Inflammatory macrophage treated with lipopolysaccharide for 4 hours (primary cell): ENCODE measurements at places on chromosomes 12 and 14.

DNA sequence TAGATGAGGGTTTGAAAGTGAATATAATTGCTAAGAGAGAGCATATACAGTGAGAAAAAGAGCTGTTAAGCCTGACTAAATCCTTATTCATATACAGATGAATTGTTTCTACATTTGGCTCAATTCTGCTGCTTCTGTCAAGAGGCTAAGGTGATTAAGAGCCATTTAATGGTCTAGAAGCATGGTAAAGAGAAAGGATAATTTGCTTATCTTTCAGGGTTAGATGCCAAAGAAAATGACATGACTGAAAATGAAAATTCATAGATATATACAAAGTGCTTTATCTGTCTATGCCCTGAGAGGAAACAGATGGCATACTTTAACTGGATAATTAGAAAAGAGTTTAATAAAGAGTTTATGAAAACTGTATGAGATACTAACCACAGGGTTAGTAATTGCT lies 834.9 kb downstream of the SLC6A15 start:
- DNase-seq: no peak

GRCh38 chr14:102055181-102055901 lies 31.5 kb downstream of the HSP90AA1 start:
- DNase-seq: no peak

GRCh38 chr12:2136901-2137300 lies 84.1 kb downstream of the CACNA1C start:
- DNase-seq: no peak

GRCh38 chr12:128664501-128664900 lies 159.3 kb downstream of the SLC15A4 start:
- DNase-seq: no peak

DNA sequence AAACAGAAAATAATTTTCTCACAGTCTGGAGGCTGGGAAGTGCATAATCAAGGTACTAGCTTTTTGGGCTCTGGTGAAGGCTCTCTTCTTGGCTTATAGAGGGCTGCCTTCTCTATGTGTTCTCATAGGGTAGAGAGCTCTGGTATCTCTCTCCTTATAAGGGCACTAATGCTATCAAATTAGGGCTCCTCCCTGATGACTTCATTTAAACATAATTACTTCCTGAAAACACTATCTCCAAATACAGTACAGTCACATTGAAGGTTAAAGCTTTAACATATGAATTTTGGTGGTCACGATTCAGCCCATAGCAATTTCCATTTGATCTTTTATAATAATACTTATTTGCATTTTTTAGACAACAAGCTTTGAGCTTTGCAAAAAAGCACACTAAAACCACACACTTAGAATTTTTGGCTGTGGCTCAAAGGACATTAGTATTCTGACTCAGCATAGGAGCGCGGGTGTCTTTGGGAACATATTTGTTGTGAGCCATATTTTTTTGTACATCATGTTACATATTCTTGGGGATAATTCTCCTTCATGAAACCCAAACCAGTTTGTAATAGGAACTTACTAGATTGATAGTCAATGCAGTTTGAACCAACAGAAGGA lies 808.1 kb upstream of the FBXO33 start:
- no peak for DNase-seq

- no peak for DNase-seq
Observed at GRCh38 chr12:7712841-7713442, 1.7 kb downstream of the DPPA3 start.

DNA sequence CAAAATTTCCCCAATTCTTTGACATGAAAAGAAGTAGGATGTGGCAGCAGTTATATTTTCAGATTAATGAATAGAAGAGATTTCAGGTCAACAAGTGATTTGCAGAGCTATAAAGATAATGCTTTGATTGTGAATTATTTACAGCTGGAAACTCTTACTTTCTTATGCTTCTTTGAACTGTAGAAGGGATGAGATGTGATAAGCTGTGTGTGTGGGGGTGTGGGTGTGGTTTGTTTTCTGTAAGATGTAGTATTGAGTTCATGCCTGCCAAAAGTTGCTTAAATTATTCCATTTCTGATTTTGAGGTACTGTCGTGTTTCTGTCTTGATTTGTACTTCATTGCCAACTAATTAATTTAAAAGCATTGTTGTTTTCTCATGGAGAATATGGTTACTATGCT lies 22.7 kb downstream of the AEBP2 start:
- peak; percentile 19 for DNase-seq

GRCh38 chr12:21248679-21249078 lies 86.0 kb downstream of the SLCO1A2 start:
- DNase-seq: no peak

DNA sequence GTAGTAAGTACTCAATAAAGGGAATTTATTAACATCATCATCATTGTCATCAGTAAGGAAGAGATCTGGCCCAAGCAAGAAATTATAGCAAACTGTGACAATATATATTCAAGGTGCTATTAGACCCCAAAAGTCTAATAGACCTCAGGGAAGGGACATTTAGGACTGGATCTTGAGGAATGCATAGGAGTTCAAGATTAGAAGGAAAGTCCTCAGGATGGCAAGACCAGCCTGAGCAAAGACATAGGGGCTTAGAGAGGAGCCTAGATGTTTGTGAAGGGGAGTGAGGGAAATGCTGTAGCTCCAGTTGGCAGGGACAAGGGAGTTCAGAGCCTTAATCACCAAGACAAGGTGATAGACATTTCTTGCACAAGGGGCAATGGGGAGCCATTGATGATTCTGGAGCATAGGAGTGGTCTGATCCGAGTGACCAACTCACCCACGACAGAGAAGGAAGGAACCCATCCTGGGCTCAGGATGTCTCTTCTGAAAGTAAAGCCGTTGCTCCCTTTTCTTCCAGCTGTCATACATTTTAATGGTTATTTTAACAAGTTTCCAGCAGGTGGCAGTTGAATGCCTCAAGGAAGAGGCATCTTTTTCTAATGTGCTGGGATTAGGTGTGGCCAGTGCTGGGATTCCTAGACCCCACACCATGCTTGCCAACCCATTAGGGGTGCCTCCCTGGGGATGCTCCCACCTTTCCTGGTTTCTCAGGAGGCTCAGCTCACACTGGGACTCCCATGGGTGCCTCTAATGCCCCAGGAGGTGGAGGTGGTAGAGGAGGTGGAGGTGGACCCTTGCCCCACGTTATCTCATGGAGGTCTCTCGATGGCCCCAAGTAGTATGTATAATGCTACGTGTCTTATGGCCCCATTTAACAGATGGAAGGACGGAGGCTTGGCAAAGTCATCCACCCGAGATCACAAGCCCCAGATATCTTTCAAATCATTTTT lies 37.8 kb downstream of the PHETA1 start:
- DNase-seq: peak; percentile 75

GRCh38 chr14:65321370-65321875 lies 91.1 kb upstream of the FUT8 start:
- DNase-seq: peak; percentile 30

DNA sequence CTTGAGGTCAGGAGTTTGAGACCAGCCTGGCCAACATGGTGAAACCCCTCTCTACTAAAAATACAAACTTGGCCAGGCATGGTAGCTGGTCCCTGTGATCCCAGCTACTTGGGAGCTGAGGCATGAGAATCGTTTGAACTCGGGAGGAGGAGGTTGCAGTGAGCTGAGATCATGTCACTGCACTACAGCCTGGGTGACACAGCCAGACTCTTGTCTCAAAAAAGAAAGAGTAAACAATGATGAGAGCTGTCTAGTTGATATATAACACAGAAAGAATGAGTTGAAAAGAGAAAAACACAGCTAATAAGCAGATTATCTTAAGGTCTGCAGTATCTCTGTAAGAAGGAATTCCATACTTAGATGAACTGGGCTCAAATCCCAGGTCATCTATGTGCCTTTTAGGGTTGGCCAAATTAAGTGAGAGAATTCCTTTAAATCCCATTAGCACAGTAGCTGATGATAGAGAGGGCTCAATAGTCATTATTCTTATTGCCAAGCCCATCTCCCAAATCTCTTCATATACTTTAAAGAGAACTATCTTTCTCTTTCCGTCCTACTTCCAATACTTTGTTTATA lies 31.1 kb upstream of the STRAP start:
- no peak for DNase-seq

DNA sequence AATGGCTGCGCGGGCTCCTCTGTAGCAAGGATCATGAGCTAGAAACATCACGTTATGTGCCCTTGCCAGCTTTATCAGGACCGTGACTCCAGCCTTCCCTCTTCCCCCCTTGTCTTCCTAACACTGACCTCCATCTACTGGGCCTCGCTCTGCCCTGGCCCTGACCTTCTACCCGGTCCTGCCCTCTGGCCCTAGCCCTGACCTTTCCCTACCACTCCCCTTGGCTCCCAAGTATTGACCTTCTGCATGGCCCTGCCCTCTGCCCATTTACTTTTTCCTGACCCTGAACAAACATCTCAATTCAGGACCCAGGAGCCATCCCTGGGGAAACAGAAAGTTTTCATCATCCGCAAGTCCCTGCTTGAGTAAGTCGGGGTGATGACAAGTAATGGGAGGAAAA lies 2.0 kb downstream of the SOAT2 start:
- DNase-seq: no peak

GRCh38 chr12:64063121-64063520 lies 159.0 kb downstream of the KICS2 start:
- DNase-seq: no peak

DNA sequence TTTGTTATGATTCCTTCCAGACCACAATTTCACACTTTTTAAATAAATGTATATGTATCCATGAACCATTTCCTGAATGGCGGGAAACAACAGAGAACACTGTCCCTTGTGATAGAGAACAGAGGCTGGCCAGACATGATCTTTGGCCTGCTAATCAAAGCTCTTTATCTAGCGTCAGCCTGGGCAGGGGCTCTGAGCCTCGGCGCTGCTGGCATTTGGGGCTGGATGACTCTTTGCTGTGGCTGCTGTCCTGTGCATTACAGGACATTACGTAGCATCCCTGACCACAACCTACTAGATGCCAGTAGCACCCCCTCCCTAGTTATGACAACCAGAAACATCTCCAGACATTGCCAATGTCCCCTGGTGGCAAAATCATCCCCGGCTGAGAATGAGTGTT lies 77.7 kb downstream of the DNAH10 start:
- DNase-seq: no peak

GRCh38 chr14:60355768-60356167 lies 106.7 kb downstream of the PPM1A start:
- DNase-seq: no peak

DNA sequence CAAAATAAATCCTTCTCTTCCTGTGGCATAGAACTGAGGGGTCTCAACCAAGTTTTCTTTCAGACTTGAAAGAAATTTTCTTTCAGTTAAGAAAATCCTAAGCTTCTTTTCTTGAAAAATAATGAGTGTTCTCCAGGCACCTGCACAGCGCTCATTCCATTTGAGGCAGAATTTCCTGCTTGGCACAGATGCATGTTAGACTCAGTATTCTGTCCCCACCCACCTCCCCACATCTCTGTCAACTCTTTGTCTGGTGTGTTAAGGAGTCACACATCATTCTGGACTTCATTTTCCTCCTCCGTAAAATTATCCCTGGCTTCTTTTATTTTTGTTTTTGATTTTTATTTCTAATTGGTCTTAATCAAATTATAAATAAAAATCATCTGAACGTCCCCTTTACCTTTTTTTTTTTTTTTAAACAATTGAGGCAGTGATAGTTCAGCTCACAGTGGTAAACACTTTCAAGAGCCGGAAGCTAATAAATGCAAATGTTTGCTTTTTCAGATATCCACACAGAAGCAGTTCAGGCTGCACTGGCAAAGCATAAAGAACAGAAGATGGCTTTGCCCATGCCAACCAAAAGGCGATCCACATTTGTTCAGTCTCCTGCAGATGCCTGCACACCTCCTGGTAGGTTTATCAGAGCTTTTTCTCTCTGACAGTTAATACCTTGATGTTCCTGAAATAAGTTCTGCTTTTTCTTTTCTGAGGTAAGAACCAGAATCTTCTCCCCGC lies 104.0 kb upstream of the ATF1 start:
- no peak for DNase-seq

- DNase-seq: no peak
Observed at GRCh38 chr12:78293059-78293686, 462.5 kb downstream of the NAV3 start.

DNA sequence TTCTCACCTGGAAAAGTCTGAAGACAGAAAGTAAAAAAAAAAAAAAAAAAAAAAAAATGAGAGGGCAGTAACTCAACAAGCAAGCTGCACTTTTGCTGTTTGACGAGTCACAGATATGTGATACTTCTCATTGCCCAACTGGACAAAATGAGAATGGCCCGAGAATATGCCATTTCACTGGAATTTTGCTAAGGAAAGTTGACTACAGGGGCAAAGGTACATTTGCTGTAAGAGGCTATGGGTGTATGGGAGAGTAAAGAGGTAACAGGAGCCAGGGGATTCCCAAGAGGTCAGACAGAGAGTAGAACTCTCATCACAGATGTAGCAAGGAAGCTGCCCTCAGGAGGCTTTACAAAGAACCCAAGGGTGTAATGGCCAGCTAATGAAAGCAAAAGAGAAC lies 22.9 kb downstream of the KIF21A start:
- DNase-seq: no peak

DNA sequence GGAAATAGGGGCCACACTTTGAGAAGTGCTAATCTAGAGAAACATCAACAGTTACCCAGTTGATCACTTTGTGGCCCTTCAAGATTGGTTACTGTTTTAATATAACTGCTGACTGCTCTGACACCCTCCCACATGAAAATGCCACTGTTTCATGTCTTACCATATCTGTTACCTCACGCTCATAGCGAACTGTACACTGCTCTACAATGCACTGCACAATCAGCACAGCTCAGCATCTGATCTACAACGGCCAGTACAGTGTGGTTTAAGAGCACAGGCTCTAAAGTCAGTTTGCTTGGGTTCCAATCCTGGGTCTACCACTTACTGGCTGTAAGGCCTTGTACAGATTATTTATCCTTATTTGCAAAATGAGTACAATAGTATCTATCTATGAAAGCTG lies 39.1 kb downstream of the SPPL3 start:
- DNase-seq: no peak

DNA sequence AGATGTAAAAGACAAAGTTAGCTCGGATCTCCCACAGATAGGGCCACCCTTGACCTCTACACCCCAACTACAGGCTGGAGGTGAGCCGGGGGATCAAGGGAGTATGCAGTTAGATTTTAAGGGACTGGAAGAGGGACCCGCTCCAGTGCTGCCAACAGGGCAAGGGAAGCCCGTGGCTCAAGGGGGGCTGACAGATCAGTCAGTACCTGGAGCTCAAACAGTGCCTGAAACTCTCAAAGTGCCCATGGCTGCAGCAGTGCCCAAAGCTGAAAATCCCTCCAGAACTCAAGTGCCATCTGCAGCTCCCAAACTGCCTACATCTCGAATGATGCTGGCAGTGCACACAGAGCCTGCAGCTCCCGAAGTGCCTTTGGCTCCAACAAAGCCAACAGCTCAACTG lies 10.4 kb downstream of the NYNRIN start:
- no peak for DNase-seq

GRCh38 chr14:50550294-50550693 lies 9.7 kb upstream of the ATL1 start:
- DNase-seq: no peak

DNA sequence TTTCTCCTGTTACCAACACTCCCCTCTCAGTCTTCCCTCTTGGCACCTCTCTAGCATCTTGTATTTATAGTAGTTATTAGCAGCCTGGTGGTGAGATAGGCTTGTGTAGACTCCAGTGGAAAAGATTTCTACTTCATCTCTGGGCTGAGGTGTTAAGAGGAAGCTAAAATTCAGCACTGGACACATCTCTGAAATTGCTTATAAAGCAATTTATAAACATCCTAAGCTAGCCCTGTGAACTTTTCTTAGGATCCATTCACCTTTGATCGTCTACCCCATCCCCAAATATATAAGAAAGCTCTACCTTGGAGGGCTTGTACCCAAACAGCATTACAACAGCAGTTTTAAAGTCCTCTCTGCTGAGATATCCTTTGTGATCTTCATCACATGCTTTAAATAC lies 928 bp downstream of the EFCAB11 start:
- no peak for DNase-seq
